ENCODE measurements at places on chromosomes 2 and 18.

DNA sequence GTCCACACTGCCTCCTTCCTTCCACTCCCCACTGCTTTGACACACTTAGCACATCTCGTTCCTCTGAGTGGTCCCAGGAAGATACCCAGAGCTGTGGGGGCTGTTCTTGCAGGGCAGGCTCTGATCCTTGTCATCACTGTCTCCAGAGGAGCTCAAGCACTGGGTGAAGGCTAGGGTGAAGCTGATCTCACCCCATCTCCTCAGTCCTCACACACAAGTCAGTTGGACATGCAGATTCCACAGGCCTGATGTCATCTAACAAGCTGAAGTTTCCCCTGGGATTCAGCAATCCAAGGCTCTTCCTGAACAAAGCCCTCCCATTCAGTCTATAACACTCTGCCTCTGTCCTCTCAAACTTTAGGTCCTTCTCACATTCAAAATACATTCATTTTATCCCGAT lies 90.6 kb upstream of the RAB6C start:
- DNase-seq = no peak

GRCh38 chr18:6374935-6375529 lies 39.7 kb downstream of the L3MBTL4 start:
- DNase-seq = no peak

DNA sequence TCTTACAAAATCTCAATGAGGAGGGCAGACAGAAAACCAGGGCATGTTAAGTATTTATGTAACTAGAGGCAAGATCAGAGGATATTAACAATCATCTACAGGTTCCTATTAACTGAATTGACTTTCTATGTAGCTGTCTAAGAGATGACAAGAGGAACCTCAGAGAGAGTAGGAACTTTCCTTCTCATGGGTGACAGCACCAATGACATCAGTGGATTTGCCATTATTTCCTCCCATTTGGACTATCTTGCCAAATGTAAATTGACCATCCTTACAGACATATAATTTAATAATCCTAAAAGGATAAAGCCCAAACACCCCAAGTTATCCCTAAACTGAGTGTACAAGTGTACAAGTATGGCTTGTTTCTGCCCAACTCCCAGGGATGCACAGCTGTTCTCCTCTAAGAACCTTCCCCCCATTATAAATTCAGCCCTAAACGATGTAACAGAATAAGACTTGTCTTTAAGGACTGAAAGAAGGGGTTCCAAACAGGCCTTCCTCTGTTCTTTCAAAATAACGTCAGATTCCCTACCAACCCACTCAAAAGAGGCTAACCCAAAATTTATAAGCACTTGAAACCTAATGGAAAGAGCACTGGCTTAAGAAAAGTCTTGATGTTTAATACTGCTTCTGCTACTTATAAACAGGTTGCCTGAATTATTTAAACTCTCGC lies 73.4 kb upstream of the CHAC2 start:
- no peak for DNase-seq

DNA sequence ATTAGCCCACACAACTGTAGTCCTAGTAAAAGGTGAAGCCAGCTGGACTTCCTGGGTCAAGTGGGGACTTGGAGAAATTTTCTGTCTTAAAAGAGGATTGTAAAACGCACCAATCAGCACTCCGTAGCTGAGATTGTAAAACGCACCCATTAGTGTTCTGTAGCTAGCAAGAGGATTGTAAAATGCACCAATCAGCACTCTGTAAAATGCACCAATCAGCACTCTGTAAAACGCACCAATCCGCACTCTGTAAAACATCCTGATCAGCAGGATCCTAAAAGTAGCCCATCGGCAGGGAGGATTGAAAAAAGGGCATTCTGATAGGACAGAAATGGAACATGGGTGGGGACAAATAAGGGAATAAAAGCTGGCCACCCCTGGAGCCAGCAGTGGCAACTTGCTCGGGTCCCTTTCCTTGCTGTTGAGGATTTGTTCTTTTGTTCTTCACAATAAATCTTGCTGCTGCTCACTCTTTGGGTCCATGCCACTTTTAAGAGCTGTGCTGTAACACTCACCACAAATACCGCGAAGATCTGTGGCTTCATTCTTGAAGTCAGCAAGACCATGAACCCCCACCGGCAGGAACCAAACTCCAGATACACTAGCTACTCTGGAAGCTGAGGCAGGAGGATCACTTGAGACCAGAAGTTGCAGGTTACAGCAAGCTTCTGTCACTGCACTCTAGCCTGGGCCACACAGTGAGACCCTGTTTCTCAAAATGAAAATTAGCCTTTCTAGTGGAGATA lies 102.6 kb downstream of the HS6ST1 start:
- no peak for DNase-seq

DNA sequence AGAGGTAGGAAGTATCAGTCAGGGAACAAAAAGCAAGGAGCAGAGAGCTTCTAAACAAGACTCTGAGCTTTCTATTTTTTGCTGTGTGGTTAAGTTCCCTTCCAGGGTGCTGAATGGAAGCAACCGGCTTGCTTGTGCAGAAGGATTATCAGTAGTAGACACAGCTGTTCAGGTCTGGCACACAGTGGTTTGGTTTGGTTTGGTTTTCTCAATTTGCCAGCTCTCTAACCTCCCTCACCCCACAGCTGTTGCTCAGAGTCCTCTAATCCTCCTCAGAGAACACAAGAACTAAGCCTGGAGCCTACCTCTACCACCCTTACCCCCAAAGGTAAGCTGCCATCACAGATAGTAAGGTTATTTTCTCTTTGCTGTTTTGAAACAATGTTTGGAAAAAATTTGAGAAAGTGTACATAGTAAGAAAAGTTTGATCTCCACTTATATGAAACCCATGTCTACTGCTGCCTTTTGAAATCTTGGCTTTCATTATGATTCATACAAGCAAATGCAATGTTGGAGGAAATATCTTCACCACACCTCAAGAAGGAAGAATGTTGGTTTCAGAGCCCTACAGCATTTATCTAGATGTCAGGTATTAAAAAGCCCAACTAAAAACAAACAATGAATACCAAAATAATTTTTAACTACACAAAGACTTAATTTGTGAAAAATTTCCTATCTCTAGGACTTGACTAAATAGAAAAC lies 255.3 kb downstream of the NR4A2 start:
- DNase-seq = no peak

DNA sequence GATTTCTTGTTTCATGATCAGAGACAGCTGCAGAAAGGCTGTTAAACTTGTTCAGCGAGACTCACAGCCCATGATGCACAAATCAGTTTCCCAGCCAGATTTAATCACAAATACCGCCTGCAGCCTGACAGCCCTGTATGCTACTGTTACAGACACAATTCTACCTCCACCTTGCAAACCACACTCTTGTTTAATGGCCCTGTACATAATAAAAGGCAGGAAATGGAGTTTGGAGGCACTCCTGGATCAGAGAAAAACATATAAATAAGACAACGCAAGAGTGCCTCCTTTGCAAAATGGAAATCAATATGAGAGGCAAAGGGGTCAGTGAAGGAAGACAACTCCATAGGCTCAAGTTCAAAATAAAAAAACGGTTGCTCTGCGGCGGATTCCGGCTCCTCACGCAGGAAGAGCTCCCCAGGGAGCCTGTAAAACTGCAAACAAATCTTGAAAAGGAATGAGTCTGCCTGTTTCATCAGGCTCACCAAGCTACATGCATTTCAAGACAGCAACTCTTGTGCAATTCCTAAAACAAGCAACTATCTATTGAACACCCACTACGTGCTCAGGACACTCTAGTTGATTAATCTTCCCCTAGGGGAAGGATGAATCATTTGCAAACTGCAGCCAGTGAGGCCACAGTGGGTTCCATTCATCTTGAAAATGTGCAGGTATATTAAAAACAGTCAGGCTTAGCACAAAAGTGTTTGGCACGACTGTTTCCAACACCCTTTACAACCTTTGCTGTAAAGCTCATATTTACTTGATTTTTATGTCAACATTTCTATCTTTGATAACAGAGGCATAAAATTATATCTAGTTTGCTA lies 37.5 kb downstream of the TBC1D8 start:
- DNase-seq = peak; percentile 71

DNA sequence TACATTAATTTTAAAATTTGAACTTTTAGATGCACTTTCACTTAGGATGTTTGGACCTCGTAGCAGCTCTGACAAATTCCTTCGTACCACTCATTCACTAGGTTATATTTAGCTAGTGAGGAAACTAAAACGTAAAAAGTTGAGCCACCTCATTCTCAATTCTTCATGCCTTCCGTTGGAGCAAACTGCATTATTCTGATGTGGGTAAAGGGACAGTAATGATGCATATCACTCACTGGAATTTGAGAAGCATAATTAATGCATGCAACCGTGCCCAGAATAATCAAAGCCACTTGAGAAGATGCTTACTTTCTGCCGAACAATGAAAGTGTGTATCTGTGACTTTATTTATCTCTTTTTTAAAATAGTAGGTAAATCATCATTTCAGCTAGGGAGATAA lies 2.2 kb downstream of the CNOT9 start:
- no peak for DNase-seq

- no peak for DNase-seq
Observed at GRCh38 chr18:35466815-35467623, 30.7 kb downstream of the INO80C start.

GRCh38 chr2:109376796-109377495 lies 236.8 kb downstream of the SEPTIN10 start:
- no peak for DNase-seq

GRCh38 chr18:76699923-76700322 lies 122.4 kb upstream of the ZNF236 start:
- no peak for DNase-seq

- no peak for DNase-seq
Observed at GRCh38 chr2:17765398-17765797, 11.5 kb downstream of the GEN1 start.

GRCh38 chr18:48698707-48699106 lies 159.9 kb downstream of the CTIF start:
- DNase-seq = no peak

DNA sequence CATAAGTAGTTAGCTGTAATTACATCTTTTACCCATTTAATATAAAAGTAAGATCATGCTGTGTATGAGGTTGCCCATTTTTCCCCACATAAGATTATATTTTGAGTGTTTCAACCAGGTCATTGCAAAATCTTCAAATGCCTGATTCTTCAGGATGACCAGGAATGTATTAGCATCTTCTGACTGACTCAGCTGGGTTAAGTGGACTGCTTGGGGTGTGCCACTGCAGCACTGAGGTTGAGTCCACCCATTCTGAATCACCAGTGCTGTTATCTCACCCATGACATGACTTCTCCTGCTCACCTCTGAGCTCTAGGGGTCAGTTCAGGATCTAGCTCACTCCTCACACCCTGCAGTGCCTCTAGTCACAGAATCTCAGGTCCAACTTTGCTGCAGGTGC lies 576.7 kb upstream of the ZEB2 start:
- DNase-seq = no peak

GRCh38 chr18:49733321-49733720 lies 80.0 kb downstream of the ACAA2 start:
- DNase-seq = no peak

DNA sequence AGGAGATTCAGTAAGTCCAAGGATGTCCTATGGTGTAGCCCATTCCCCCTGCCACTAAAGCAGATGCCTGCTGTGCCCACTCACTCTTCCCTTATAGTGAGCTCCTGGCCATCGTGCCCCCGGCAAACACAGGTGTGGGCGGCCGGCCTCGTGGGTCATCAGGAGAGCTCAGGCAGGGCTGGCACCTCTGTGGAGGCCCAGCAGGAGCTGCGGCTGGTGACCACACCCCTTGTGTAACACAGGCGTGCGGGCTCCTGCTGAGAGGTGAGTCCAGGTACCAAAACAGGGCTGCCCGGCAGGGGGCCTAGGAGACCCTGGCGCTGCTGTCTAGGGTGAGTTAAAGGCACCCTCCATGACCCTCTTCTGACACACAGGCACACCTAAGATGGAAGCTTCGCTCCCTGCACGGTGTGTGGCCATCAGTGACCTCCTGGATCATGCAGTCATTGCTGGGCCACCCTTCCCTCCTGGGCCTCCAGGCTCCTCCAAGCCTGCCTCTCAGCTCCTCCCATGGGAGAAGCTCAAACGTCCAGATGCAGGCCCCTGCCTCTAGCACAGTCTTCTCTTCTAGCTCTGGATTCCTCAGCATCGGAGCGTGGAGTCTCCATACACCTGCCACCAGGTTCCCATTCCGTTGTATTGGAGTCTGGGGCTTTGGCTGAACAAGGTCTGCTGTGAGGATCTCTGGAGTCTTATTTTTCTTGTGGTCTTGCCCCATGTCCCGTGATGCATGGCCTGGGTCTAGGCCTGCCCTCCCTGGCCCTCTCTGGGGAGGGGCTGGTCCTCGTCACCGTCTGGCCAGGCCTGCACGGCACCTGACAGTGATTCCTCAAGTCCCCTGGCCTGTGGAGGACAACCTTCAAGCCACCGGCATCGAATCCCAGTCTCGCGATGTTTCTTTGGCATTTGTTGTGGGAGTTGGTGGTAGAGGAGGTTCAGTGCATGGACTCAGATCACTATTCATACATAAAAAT lies 246.9 kb downstream of the ACKR3 start:
- DNase-seq = no peak
